ENCODE measurements at places on chromosomes 6 and 20.

GRCh38 chr6:106167096-106167814, 81.1 kb downstream of the PRDM1 start:
- DNase-seq: no peak

DNA sequence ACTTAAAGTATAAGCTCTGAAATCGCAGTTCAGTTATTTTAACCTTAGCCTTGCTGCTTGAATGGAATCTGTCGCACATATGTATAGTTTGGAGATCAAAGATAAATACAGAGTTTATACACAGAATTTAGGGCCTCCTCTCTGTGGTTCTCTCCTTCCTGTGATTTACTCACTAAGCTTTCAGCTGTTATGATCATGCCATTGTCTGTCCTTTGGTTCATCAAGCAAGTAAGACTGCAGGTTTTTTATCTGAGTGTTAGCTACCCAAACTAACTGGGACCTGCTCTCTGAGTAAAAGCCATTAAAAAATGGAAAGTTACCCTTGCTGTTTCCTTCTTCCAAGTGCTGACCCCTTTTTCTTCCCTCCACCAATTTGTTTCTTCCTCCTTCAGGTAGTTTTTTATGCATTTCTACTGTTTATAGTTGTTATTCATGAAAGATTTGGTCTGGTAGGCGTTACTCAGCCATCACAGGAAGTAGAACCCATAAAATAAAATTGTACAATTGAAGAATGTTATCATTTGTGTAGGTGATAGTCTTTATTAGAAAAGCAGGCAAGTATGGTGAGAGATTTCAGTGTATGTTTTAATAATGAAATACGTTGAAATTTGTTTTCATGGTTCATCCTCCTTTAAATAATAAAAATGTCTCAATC, 33.7 kb upstream of the SUMO4 start:
- peak; percentile 1 for DNase-seq

DNA sequence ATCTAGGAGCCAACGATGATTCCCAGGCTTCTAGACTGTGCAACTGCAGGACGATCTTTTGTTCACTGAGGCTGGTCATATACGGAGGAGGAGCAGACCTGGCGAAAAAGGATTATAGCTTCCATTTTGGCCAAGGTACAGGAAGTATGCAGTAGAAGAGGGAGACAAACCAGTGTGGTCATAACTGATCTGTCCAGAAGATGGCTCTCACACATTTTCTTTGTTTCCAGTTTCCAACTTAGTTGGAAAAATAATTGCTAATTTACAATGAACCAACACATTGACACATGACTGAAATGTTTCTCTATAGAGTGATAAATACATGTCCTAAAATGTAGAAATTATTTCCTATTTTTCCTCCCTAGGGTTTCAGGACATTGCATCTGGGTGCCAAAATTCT, 364.1 kb upstream of the BTBD3 start:
- DNase-seq: peak; percentile 28

DNA sequence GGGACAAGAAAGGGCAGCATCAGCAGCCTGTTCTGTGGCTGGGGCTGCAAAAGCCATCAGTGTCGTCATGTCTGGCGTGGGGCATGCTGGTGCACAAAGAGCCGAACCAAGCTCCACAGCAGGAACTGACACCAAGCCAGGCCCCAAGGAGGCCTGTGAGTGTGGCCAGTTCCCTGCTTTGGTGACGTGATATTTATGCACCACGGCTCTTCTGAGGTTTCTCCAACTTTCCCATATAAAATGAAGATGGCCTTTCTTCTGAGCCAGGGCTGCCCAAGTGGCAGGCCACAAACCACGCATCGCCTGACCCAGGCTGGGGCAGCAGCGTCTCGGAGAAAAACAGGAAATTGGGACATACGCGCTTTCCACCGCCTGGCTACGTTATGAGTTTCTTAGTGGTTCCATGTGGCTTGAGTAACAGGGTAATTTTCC, 109.9 kb downstream of the RIN2 start:
- DNase-seq: no peak

GRCh38 chr20:34318609-34319443, 15.7 kb upstream of the AHCY start:
- DNase-seq: no peak

GRCh38 chr6:2937627-2938003, 33.8 kb downstream of the SERPINB6 start:
- DNase-seq: no peak

DNA sequence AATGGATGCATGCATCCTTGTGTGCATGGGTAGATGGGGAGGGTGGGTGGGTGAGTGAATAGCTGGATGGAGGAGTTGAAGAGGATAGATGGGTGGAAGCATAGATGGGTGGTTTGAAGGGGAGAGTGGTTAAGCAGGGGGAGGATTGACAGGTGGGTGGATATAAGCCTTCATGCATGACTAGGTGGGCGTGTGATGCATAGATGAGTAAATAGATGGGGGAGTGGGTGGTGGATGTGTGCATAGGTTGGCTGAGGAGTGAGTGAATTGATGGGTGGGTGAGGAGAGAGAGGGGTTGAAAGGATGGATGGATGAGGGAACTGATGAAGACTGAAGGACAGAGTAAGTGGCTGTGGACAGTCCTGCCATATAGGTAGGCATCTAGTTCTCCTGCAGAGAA, 4.5 kb downstream of the COL11A2 start:
- DNase-seq: no peak

GRCh38 chr20:7113577-7114466, 346.3 kb downstream of the BMP2 start:
- peak; percentile 52 for DNase-seq

- DNase-seq: peak; percentile 82
Measured at GRCh38 chr6:134381959-134382358, 64.0 kb upstream of the SGK1 start.

DNA sequence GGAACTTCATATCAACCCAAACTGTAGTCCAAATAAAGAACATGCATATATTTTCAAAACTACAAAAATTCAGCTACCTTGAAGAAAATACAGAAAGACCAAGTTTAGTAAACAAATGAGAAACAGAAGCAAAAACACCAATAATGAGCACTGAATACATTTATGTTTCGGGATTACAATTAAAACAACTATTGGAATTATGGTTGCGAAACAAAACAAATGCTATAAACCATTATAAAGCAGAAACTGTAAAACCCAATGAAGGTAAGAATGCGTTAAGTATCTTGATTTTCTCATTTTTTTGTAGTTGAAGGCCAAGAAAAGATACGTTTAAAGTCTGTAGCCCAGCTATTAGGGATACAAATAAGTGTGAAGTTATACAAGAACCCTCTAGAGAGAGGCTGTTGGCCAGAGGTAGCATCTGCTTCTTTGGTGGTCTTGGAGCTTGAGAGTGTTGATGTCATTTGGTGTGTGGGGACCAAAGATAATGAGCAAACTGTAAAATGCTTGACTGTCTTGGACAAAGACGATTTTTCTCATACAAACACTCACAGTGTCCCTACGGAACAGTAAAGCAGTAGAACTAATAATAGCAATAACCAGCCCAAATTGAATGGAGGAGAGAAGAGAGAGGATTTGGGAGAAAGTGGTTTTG, 111.5 kb downstream of the PRND start:
- no peak for DNase-seq

DNA sequence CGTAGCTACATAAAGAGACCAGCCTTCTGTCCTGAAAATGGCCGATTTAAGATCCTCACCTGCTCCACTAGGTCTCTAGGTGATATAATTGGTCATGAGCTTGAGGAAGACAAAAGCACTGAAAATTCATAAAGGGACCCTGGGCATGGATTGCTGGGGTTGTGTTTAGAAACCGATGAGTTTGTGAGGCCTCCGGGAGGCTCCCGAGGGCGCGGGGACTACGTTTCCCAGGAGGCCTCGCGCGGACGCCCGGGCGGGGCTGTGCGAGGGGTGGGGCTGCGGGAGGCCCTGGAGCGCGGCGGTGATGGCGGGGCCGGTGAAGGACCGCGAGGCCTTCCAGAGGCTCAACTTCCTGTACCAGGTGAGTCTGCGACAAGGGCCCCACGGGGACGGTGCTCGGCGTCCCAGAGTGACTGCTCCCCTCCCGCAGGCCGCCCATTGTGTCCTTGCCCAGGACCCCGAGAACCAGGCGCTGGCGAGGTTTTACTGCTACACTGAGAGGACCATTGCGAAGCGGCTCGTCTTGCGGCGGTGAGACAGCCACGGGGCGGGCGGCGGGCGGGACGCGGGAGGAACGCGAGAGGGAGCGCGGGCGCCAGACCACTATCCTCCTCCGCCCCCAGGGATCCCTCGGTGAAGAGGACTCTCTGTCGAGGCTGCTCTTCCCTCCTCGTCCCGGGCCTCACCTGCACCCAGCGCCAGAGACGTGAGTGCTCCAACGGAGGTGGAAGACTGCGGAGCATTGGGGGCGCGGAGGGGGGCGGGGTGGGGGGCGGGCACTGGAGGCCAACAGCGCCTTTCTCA, at the start of gene RPP21:
Gene RPP21, plus strand, starts transcription at position 289 of the 804 bp plus-strand sequence. Its CDS starts 16 bp downstream, at position 305.
- peak; percentile 86 for DNase-seq

GRCh38 chr6:134177753-134178160, 125.3 kb upstream of the SLC2A12 start:
- DNase-seq: no peak

GRCh38 chr20:36830791-36831691, 44.9 kb upstream of the TLDC2 start:
- peak; percentile 80 for DNase-seq

- DNase-seq: no peak
Measured at GRCh38 chr6:19327241-19327640, 509.9 kb upstream of the ID4 start.

DNA sequence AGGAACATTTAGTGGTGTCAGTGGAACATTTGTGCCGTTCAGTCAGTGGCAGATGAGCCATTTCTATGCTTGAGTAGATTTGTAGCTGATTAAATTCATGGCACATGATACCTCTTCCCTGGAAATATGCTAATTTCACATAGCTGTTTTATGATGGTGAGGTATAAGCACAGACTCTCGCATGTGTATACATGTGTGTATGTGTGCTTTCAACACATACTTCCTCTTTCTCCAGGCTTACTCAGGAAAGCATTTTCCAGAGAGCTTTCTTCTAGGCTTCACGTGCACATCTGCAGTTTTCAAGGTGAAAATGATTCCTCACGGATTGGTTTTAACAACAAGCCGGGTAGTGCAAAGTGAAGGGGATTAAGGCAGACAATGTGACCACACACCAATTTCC, 396.5 kb downstream of the HDGFL1 start:
- no peak for DNase-seq

GRCh38 chr6:118704915-118705314, 53.5 kb upstream of the CEP85L start:
- DNase-seq: no peak

DNA sequence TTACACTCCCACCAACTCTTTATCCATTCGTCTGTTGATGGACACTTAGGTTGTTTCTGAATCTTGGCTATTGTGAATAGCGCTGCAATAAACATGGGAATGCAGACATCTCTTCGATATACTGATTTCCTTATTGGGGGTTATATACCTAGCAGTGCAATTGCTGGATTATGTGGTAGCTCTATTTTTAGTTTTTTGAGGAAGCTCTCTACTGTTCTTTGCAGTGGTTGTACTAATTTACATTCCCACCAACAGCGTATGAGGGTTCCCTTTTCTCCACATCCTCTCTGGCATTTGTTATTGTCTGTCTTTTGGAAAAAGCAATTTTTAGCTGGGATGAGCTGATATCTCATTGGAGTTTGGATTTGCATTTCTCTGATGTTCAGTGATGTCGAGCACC, 4.6 kb upstream of the PFDN4 start:
- no peak for DNase-seq

DNA sequence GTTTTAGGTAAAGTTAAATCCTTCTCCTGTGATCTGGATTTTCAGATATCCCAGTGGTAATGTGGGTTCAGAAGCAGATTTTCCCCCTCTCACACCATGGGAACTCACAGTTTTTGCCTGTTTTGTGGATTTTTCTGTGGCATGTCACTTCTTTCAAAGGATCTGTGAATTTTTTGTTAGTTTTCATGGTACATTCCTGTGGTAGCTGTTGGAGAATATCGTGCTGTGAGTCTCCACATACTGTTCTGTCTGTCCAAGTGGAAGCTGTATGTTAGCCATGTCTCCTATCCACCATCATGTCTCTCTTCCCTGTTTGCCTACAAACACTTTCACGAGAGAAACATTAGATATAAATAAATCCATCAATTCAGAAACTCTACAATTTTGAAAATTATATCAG, 378.7 kb upstream of the ADGRB3 start:
- no peak for DNase-seq

DNA sequence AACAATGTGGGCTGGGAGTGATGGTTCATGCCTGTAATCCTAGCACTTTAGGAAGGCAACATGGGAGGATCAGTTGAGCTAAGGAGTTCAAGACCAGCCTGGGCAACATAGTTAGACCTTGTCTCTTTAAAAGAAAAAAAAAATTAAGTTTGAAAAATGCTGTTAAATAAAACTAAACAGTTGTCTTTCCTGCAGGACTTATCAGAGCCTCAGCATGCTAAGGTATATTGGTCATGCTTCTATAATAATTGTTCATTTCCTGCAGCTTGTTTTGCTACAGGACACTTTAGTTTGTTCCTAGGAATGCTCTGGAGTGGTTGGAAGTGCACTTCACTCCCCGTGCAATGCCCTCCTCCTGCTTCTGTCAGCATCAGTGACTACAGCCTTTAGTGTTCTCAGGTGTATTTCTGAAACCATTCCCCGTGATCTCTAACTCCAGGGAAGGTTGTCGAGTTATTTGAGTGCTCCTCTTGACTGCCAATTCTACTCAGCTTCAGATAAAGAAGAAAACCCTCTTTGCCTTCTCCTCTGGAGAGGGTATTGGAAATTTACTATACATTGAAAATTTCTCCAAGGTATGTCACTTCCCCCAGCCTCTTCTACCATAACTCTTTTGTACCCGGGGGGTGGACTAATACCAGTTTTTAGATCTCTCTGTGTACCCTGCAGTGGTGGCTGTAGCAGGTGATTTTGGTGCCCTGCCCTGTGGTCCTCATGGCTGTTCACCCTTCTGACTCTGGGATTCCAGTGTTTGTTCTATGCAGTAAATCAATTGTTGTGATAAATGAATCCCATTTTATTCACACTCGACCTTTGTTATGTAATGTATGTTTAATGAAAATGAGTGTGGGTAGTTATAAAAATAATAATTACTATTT, 33.8 kb downstream of the NHLRC1 start:
- peak; percentile 4 for DNase-seq

DNA sequence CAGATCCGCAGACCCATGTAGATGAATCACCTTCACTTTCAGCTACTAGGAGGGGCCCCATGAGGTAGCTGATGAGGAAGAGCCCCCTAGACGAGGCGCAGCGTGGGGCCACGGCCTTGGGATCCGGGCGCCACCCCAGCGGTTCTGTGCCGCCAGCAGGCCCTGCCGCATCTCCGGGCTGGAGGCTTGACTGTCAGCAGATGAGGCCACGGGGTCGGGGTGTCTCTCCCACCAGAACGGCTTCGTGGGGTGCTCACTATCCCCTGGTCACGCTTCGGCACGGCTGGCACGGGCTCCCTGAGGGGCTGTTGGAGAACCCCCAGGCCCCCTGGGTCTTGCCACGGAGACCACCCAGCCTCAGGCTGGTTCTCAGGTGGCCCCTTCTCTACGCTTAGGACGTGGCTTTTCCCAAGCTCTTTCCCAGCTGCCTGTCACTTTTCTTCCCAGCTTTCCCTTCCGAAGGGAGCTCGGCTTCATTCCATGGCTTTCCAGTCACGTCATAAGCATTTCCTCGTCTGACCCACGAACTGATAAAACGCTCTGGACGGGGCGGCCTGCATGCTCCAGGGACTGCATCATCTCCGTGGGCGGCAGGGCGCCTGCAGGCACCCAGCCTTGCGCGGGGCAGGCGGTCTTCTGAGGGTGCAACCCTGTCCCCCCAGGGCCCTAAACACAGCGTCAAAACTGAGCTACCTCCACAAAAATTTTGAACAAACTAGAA, 85.9 kb downstream of the THBS2 start:
- no peak for DNase-seq

GRCh38 chr20:63469713-63470101, 2.7 kb downstream of the KCNQ2 start:
- DNase-seq: no peak

- no peak for DNase-seq
Measured at GRCh38 chr6:16762268-16762549, 949 bp upstream of the ATXN1 start.
